RPMI7951 (cell line): ENCODE measurements at places on chromosomes 4 and X. TPM values are rescaled to one million over a fixed set of nuclear protein-coding genes. Genes with fewer than 3 reads are reported as not detected.

CCNA2 gene
- total RNA-seq = 187 and 194 TPM in 2 replicates

GPC3 gene
- total RNA-seq = 0.49 and 0.84 TPM in 2 replicates

USP11 gene
- total RNA-seq = 35.5 and 36.4 TPM in 2 replicates

SH2D1A gene
- total RNA-seq = not detected in 2 replicates

FAM114A1 gene
- 150 and 162 TPM in 2 replicates for total RNA-seq
